CD4-positive, alpha-beta T cell treated with Interferon alpha-2 for 1 hour (primary cell): ENCODE measurements at places on chromosomes 2 and 18.
A peak's percentile ranks its signal among the peaks of the same experiment; 100 is the strongest.

GRCh38 chr2:241563571-241563980, 5.0 kb downstream of the BOK start:
- no peak for DNase-seq

DNA sequence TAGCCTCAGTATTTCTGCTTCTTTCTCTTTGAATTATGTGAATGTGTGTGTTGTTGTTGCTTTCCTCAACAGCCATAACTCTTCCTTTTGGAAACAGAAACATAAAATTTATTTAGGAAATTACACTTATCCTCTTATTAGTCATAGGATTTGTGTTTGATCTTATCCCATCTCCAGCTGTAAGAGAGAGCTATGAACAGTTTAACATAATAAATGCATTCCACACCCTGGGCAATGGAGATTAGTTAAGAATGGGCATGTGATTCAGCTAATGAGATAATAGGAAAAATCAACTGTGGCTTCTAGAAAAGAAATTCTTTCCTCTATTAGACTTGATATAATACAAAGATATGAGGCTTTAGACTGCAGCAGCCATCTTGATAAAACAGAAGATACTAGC, 55.0 kb downstream of the SCN7A start:
- no peak for DNase-seq

- no peak for DNase-seq
These were observed 235.1 kb downstream of the AGAP1 start for GRCh38 chr2:235728800-235729556.

DNA sequence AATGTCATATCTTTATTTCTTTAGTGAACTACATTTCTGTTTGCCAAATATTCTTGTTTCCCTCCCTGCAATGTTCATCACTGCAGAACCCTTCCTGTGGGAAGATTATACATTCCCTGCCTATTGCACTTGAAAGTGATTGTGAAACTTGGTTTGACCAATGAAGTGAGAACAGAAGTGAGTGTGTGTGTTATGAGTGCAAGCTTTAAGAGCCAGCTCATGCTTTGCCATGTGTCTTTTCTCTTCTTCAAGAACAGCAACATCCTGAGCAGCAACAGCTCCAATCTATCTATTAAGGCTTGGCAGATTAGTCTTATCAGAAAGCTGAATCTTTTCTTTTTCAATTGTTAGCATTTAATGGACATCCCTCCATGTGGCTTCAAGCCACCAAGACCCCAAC, 42.0 kb upstream of the UBE2E3 start:
- DNase-seq = no peak

GRCh38 chr2:29502460-29502911, 387.3 kb downstream of the CLIP4 start:
- DNase-seq = no peak

DNA sequence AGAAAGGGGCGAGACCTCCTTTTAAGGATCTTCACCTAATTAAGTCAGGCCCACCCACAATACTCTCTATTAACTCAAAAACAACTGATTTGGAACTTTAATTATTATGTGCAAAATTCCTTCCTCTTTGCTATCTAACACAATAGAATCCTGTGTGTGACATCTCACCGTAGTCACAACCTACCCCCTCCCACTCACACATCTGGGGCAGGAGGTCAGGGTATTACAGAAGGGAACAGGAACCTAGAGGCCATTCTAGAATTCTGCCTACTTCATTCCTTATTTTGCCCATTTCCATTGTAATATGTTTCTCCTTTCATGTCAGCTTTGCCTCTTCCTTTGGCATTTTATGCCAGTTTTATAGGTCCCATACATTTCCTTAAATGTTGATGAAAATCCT, 829.3 kb upstream of the ID2 start:
- DNase-seq = no peak

DNA sequence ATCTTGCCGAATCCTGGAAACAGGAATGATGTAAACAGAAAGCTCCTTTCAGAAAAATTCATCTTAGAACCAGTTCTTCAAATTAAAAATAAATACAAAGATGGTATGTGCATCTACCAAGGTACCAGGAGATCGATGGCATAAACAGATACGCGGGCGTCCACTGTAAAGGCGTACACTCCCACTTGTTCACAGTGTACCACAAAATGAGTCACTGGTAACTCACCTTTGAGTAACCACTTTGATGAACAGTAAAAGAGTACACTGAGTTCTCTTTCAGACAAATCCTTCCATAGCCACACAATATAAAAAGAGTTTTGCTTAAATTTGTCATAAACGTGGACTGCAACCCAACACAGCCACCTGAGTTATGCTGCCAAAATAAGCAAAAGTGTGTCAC, 128.3 kb downstream of the DNER start:
- no peak for DNase-seq

- no peak for DNase-seq
These were observed 118.9 kb downstream of the TMEM182 start for GRCh38 chr2:102880731-102881130.

DNA sequence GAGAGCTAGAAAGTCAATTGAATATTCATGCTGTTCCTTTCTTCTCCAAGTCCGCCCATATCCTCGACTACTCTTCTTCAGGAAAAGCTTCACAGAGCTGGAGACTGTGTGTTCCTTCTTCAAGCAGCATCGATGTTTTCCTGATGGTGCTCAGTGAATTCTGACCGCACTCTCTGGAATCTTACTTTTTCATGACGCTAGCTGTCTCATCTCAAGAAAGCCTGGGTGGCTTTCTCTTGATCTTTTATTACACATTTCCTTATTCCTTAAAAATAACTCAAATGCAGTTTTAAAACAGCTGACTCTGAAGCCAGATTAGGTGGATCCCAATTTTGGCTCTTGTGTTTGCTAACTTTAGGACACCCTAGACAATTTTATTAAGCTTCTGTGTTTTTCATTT, 1245.1 kb upstream of the LRRTM1 start:
- DNase-seq = no peak

DNA sequence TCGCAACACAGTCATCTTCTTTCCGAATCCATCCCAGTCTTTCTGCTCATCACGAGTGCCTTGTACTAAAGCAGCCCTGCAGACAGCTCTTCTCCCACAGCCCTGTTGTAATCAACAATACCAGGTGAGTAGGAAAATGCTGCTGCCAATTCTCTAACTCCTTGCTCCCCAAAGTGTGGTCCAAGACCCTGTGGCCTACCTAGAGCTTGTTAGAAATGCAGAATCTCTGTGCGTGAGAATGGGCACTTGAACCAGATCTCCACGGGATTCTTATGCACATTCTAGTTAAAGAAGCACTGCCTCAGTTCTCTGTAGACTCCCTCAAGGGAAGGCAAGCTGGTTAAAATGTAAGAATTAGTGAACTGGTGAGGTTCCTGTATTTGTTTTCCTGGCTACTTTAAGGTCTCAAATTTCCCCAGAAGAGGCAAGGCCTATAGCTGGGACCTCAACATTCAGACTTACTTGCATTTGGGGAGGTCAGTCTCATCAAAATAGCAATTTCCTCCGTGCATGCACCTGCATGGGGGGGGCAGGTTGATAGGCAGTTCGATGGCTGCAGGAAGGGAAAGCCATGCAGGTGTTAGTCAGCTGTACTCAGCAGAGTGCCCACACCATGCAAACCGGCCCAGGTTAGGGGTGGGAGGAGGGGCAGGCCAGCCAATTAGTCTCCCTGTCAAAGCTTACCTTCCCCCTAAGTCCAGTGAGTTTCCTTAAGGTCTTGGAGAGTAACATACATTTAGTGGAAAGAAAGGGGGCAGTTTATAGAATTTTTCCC, 70.8 kb downstream of the DHRS9 start:
- DNase-seq = no peak

DNA sequence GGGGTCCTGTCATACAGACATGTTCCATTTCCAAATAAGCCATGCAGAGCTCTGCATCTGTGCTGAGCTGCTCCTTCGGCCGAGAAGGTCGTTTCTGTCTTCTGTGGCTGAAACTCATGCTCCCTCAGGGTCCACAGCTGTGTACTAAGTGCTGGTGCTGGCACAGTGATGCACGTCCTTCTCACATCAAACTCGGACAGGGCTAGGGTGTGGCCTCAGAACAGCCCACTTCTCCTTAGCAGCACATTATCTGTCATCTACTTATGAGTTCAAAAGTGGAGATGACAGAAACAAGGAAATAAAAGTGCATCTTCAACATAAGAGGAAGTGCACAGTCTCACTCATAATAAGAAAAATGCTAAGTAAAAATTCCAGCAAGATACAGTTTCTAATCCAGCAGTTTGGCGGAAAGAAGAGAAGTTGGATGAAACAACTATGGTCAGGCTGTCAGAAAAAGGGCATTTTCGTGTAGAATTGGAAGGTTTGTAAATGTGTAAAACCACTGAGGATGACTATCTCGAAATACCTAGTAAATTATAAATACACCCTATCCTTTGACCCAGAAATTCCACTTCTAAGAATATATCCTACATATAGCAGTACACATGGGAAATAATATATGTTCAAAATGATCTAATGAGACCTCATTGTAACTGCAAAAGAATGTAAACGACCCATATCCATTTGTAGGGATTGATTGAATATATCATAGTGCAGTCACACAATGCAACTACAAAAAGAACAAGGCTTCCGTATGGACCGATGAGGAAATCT, 53.7 kb upstream of the APCDD1 start:
- DNase-seq = peak; percentile 12

DNA sequence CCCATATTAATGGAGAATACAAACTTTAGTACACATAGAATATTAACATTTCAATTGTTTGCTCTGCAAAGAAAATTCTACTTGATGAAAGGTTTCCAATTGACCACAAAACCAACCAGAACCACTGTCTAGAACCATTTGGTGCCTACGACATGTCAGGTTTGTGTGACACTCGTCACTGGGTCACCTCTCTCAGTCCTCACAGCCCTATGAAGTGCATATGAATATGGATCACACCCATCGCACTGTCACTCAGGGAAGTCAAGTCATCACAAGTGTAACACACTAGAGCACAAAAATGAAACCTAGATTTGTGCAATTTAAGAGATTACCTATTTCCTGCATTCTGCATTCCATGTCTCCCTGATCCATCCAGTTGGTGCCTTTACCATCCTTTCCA, 43.7 kb downstream of the PTPN2 start:
- peak; percentile 27 for DNase-seq

DNA sequence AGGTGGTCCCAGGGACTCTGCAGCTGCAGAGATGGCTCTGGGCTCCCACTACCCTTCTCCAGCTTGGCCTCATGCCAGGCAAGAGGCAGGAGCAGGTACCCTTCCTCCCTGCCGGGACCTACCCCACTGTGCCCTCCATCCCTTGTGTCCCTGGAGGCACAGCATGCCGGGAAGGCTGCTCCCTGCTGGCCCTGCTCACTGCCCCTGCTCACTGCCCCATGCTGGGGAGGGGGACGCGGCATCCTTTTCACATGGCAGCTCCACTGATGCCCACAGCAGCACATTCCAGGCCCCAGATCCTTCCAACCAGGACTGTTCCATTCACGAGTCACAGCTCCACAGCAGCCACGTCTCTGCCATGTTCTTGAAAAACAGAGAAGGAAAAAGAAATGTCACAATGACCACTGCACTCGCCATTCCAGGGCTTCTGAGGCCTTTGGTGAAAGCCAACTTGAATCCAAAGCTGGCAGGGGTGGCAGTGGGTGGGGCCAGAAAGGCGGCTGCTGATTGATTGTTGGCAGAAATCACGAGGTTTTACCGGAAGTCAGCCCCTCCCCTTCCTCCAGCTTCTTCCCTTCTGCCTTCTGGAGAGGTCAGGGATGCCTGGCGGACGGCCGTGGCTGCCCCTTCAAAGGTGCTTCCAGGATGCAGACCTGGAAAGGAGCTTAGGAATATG, 268.0 kb downstream of the CYP26B1 start:
- no peak for DNase-seq

DNA sequence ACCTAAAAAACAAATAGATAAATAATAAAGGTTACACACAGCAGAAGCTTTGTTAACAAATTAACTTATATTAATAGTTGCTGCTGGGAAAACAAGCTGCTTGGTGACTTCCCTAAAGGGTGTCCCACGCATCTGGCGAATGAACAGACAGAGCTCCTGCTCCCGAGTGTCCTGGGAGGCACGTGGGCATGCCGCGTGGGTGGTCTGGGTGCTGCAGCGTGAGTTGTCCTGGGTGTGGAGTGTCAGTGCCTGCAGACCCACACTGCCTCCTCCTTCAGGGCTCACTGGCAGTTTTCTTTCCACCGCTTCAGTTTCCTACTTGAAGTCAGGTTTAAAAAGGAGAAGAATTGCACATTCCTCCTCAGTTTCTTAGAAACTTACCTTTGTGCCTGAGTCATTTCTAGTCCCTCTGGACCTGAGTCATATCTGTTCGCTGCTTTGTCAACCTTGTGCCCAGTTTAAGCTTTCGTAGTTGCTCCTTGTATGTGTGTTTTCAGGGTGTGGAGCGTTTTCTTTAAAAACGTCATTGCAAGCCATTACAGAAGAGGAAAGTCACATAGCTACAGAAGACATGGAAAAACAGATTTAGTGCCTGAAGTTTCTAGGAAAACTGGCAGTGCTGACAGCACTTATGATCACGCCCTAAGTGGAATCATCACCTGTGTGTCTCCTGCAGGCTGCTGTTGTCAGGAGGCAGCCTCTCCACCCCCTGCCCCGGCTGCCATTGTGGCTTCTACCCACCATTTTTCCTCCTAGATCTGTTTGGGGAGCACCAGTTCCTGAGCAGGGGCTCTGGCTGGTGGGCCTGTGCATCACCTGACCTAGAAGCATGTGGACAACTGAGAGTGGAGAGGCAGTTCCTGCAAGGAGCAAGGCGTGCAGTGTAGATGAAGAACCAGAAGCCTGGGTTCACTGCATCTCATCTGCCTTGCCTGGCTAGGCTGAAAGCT, 24.5 kb downstream of the IMPA2 start:
- no peak for DNase-seq

- no peak for DNase-seq
These were observed 3.6 kb downstream of the SRD5A2 start for GRCh38 chr2:31577143-31577542.

DNA sequence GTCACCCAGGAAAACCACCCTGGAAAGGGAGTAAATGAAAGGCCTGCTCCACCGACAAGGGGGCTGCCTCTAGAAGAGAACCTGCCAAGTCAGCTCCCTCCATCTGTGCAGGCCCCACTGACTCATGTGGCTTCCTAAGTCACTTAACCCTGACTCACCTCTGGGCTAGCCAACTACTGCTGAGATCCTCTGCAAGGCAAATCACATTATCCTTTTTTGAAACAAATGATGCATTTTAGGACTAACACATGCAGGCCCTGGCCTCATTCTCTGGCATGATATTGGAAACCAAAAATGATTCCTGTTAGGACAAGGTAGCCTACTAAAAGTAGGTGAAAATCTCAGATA, 474.6 kb downstream of the EPHA4 start:
- DNase-seq = no peak

GRCh38 chr2:69348781-69349180, 38.2 kb downstream of the GFPT1 start:
- DNase-seq = no peak

- no peak for DNase-seq
These were observed 14.7 kb downstream of the ZNF142 start for GRCh38 chr2:218644721-218645120.

DNA sequence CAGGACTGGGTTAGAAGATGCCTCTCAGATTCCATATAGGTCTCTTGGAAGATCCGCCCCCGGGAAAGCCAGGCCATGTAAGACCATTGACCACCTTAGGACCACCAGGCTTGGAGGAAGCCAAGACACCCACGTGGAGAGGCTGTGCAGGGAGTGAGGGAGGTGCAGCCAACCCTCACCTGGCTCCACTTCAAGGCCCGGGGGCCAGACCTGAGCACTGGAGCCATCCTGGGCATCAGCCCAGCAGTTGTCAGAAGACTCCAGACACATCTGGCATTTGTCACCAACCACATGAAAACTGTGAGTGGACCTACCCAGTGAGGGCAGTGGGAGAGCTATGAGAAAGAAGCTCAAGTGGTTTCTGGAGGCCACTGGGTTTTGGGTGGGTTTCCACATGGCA, 214.4 kb downstream of the MYT1L start:
- DNase-seq = no peak

GRCh38 chr18:23528580-23529472, 25.5 kb downstream of the RMC1 start:
- DNase-seq = no peak
